ENCODE measurements at places on chromosomes 4 and X.

- DNase-seq: peak; percentile 38
Observed at GRCh38 chrX:154486396-154487207, at the start of gene UBL4A. UBL4A (minus strand) TSS chrX:154486615; CDS start chrX:154486584, 31 bp downstream.

DNA sequence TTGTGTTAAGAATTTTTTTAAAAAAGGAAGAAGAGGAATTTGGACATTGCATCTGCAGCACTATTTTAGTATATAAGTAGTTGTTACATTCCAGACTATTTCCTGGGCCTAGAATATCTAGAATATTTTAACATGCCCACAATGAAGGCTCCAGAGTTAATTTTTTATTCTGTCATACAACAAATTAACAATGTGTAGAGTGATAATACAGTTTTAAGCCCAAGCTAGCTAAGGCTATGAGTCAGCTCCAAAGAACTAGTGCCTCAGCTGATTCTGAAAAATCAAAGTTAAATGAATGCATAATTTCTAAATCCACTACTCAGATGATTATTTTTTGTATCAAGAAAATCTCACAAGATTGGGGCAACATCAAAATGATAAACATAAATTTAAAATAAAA, 231.4 kb downstream of the PRDM5 start:
- DNase-seq: no peak

DNA sequence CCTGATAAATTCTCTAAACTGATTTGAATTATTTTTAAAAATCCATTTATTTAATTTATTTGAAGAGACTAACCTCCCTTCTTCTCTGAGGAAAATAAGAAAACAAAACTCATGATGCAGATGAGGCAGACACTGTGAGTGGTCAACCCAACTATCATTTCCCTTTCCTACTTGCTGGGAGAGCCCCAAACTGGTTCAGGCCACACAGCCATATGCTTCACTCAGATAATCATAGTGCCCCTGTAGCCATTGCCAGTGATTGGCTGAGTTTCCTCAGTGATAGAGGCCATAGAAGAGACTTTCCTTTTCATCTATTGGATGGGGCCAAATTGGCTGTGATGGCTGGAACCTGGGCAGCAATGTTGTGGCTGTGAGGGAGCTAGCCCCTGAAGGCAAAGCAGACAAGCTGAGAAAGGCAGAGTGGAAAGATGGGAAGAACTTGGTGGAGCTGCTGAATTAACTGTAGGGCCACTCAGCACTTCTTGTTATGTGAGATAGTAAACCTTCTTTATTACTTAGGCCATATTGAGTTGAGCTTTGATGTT, 49.8 kb downstream of the RAB33B start:
- no peak for DNase-seq

DNA sequence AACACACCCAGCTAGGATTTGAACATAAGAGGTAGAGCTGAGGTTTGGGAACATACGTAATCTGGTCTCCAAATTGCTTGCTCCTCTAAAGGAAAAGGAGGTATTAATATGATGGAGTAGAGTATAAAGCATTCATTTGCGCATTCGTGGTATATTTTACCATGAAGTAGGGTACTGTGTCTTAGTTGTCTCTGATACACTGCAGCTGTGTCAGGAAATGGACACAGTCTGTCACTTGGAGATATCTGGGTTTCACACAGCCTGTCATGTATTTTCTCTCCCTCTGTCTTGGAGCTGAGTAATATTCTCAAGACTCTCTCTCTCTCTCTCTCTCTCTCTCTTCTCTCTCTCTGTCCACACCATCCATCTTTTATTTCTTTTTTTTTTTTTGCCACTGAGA, 274.8 kb upstream of the UGT8 start:
- DNase-seq: no peak

DNA sequence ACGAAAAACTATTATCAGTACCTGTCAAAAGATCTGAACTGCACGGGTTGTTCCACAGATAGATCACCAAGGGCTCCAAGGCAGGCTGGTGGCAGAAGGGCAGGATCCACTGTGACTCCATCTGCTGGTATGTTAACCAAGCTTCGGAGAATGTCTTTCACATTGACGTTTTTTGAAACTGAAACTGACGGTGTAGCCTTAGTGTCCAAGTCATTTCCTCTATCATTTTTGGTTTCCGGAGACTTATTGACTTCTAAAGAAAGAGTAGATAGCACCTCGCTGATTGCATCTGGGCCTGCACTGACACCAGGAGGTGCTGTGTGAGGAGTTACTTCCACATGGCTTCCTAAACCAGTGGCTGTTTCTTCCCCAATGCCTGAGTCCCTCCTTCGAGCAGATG, 186.9 kb downstream of the LRBA start:
- DNase-seq: no peak

DNA sequence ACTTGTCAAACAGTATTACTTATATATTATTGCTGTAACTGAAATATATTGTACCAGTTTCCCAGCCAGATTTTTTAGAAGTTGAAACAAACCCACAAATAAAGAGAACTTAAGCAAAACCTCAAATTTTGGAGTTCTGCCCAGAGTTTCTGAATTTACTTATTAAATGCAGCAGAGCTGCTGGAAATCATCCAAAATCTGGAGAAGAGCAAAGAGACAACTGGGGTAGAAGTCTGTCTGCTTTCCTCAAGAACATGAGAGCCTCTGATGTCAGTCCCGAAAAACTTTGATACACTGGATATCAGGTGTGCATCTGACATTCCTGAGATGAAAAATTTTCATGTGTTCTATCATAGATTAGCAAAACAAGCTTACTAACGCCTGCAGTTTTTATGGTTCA, 325.9 kb downstream of the NR3C2 start:
- peak; percentile 10 for DNase-seq

GRCh38 chrX:116961872-116962582, 499.3 kb upstream of the CT83 start:
- DNase-seq: no peak

Measured in HL-60 (cell line).